Activated T-helper 9 cell treated with anti-CD3 and anti-CD28 coated beads, Interleukin-2, amount 50 U/mL, for 16 hours (primary cell): ENCODE measurements at places on chromosomes 7 and 10.

GRCh38 chr7:124783271-124783670, 17.7 kb upstream of the GPR37 start:
- no peak for DNase-seq

- no peak for DNase-seq
Observed at GRCh38 chr10:132546567-132547420, 9.2 kb downstream of the INPP5A start.

DNA sequence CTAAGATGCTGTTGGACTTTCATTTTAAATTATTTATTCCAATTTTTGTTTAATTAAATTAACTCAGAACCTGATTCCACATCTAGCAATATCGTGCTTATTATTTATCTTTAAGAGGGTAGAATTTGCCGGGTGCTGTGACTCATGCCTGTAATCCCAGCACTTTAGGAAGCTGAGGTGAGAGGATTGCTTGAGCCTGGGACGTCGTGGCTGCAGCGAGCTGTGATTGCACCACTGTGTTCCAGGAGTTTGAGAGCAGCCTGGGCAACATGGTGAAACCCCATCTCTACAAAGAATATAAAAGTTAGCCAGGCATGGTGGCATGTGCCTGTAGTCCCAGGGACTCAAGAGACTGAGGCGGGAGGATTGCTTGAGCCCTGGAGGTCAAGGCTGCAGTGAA, 47.8 kb downstream of the ZFAND4 start:
- no peak for DNase-seq

DNA sequence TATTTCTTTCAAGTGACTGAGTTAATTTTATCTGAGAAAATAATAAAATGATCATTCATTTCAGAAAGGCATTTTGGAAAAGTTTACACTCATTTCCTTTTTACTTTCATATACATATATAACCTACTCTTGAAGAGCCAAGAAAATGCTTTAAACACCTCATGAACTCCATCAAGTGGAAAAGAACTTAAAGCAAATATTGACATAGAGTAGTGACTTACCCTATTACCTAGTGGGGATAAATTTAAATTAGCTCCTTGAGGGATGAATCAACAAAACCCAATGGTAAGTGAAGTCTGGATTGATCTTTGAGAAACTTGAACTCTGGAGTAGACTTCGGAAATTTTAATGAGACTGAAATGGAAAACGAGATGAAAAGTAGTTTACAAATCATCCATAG, 88.6 kb downstream of the TMEM26 start:
- no peak for DNase-seq

GRCh38 chr10:131035779-131036178, 275.7 kb downstream of the TCERG1L start:
- DNase-seq, result no peak

- DNase-seq, result no peak
Observed at GRCh38 chr10:1110674-1111119, 54.5 kb downstream of the WDR37 start.

DNA sequence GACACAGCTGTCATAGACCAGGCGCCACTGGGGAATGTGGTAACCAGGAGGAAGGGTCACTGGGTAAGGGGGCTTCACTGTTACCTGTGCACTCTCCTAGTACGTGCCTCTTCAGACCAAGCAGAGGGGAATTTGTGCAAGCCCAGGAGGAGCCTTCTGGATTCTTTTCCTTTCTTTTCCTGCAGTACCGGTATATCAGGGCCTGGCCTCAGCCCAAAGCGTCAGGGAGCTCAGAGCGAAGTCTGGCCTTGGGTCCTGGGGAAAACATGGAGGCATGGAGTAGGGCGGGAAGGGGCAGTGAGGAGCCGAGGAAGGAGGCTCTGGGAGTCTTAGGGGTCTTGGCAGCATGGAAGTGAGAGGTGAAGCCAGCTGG, 133.6 kb upstream of the GDF10 start:
- no peak for DNase-seq

- DNase-seq, result no peak
Observed at GRCh38 chr10:44774676-44775401, 136.3 kb upstream of the TMEM72 start.

- DNase-seq, result no peak
Observed at GRCh38 chr10:89600041-89600440, 45.0 kb downstream of the PANK1 start.

DNA sequence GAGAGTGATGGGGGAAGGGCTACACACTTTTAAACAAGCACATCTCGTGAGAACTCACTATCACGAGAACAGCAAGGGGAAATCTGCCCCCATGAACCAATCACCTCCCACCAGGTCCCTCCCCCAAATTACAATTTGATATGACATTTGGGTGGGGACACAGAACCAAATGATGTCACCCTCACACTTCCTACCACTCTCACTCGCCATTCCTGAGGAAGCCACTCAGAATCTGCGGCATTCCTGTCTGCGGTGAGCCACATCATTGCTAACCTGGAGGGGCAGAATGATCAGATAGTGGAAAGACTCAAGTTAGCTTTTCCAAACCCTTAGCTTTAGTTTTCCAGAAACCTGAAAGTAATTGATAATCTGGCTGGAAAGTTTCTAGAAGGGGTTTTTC, 66.9 kb downstream of the MYO3A start:
- no peak for DNase-seq

DNA sequence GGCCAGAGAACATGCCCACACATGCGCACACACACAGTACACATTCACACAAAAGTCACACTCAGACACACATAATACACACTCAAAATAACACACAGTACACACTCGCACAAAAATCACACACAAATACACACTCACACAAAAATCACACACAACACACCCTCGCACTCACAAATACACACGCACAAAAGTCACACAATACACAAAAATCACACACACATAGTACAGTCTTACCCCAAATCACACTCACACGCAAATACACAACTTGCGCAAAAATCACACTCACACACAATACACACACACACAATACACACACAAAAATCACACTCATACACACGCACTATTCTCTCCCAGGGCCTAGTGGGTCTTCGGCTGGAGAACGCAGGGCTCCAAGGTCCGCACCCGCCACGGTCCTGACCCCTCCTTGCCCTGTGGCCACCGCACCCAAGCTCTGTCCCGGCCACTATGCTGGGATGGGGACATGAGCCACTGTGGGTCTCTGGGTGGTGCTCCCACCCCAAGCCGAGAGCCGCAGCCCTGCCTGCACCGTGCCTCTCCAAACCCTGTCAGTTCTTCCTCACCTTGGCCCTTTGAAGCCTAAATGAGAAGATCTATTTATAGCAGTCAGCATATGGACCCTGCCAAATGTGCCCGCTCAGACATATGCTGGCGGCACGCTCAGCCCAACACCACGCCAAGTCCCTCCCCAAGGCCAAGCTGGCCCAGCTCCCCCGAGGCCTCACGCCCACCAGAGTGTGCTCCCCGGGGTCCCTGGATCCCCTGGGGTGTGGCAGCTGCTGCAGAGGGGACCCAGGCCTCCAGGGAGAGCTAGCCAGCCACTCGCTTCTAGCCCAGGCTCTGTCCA, 55.9 kb downstream of the ELFN1 start:
- no peak for DNase-seq

DNA sequence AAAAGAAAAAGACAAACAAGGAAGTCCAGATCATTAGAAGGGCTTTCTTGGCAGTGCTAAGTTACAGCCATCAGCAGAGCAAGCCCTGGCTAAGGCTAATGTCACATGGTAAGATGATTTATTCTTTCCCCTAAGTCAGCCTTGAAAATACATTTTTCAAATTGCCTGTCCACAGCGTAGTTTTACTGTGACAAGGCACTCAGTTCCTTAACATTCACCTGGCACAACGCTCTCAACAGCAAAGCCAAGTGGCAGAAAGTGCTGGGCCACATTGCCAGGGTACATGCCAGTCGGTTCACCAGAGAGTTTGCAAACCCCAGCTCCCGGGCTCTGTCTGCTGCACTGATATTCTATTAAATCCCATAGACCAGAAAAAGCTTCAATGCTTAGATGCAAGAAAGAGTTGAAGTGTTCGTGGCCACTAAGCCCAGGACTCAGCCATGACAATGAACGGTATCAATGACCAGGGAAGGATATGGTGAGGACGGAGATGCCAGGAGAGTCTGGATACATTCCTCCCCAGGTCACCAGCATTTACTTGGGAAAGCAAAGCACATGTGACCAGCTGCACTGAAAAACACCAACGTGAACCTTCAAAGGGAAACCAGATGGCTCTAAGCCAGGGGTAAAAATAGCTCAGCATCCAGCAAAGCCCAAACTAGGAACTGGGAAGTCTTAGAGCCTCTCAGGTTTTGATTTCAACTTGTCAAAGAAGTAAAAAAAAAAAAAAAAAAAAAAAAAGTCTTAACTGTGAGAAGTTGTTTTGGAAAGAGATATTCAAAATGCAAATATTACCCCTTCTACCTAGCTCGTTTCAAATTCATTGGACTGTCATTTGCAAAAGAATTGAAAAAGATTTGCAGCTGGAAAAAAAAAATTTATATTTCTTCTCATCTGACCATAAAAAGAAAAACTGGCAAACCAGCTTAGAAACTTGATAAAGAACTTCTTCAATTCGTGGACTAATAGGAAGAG, 23.9 kb upstream of the MPP7 start:
- no peak for DNase-seq

- DNase-seq, result no peak
Observed at GRCh38 chr7:29505931-29506330, 57.7 kb upstream of the PRR15 start.

GRCh38 chr10:11896549-11897200, 73.5 kb downstream of the PROSER2 start:
- no peak for DNase-seq

DNA sequence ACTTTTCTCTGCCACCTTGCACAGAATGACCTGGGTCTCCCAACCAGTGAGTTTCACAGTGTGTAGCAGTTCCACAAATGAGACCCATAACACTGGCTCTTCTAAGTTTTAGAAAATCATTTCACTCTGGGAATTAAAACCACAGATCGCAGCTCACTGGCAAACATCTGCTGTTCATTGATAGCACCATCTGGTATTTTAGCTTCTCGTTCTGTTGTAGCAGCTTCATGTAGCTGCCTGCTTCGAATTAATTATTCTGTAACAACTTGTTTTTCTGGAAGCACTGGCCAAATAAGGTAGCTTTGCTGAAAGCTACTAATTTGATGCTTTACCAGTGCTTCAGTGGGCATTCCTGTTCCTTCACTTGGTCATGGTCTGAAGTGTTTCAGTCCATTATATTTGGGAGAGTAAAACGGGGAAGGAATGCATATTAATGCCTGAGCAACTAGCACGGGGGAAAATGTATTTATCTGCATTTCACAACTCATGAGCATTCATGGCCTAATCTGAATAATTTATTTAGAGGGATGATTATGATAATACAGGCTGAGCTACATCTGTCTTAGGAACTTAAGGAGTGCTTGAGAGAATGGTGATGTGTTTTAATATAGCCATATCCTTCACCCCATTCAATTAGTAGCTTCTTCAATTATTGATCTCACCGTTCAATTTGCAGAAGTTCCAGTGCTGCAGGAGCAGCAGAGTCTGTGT, 447.4 kb downstream of the XPNPEP1 start:
- no peak for DNase-seq

GRCh38 chr7:106563466-106564150, 97.3 kb downstream of the CCDC71L start:
- DNase-seq, result no peak

GRCh38 chr7:5532536-5533335, 109.1 kb upstream of the TNRC18 start:
- no peak for DNase-seq

GRCh38 chr10:70617798-70618568, 15.4 kb upstream of the PRF1 start:
- DNase-seq, result no peak

GRCh38 chr10:78944723-78945312, 123.9 kb upstream of the ZMIZ1 start:
- no peak for DNase-seq

GRCh38 chr10:734481-734880, 45.0 kb upstream of the DIP2C start:
- DNase-seq, result no peak

- DNase-seq, result no peak
Observed at GRCh38 chr10:43128331-43128730, 9.9 kb upstream of the CSGALNACT2 start.

GRCh38 chr10:5960070-5960972, 17.0 kb downstream of the IL15RA start:
- DNase-seq, result no peak

- DNase-seq, result no peak
Observed at GRCh38 chr7:131224996-131225395, 102.7 kb upstream of the MKLN1 start.

GRCh38 chr10:13659887-13660550, 73.3 kb downstream of the PRPF18 start:
- peak; percentile 49 for DNase-seq

DNA sequence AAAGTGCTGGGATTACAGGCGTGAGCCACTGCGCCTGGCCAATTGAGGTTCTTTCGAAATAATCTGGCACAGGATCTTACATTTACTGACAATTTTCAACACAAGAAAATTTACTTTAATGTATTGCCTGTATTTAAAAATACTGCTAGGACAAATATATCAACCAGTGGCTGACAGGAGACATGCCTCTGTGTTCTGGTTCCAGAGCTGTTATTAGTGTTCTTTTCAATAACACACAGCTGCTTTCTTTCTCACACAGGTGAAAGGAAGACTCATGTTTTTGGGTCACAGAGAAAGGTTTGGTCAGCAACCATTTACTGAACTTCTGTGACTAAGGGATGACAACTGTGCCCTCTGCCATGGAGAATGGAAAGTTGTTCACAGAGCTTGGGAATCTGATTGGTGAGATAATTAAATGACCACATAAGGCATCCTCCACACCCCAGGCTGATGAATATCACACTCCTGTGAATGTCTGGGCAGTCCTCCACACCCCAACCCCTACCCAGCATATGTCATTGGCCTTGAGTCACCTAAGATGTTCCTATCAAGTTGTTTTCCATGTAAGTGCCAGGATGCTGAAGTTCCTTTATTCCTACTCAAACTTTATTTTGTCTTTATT, 180.1 kb downstream of the RAPGEF5 start:
- no peak for DNase-seq

- DNase-seq, result no peak
Observed at GRCh38 chr7:75968561-75969001, 25.8 kb downstream of the TMEM120A start.

- no peak for DNase-seq
Observed at GRCh38 chr10:112953174-112954159, 3.4 kb downstream of the TCF7L2 start.

DNA sequence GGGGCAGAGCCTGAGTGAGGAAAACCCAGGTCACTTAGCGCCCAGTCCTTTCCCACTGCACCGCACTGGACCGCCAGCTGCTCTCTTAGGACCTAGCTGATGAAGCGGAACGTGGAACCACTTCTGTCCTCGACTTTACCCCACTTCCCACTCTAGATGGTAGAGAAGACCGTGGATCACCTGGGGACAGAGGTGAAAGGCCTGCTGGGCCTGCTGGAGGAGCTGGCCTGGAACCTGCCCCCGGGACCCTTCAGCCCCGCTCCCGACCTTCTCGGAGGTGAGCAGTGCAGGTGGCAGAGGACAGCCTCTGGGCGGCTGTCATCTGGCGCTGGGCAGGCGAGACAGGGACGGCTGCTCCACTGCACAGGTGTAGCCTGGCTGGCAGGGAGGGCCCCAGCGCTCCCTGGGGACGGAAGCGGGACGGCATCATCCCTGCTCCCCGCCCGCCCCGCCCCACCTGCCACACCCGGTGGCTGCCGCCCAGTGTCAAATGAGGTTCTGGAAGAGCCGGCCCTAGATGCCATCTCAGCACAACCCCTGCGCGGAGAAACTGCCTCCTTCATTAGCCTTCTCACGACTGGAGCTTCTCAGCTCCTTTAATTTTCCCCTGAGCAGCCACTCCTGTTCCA, 11.7 kb downstream of the PLAC9 start:
- no peak for DNase-seq

GRCh38 chr10:480498-480927, 209.0 kb downstream of the DIP2C start:
- no peak for DNase-seq

GRCh38 chr10:110499796-110500514, 2.2 kb downstream of the DUSP5 start:
- no peak for DNase-seq
